ENCODE measurements at places on chromosomes 1 and 21. TPM values are rescaled to one million over a fixed set of nuclear protein-coding genes. Genes with fewer than 3 reads are reported as not detected.
A peak's percentile ranks its signal among the peaks of the same experiment; 100 is the strongest.

RGS8 gene
- 75.3 TPM for total RNA-seq

GPR161 gene
- total RNA-seq = 59.3 TPM

DNA sequence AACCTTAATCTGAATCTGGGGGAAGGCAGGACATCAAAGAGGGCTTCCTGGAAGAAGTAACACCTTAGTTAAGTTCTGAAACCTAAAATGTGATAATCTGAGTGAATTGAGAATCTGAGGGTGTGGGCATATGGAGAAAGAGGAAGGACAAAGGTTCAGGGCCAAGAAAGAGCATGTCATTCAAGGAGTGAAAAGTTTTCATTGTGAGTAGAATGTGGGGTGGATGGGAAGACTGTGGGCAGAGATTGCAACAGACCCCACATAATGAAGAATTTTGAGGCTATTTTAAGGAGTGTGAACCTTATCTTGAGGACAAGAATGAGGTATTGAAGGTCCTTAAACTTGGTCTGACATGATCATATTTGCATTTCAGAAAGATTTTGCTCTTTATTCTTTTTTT is 227.2 kb downstream of the PTGER3 start:
- no peak for DNase-seq

GRCh38 chr1:236888903-236889302 is 93.8 kb downstream of the MTR start:
- DNase-seq = peak; percentile 64
